ENCODE measurements at places on chromosomes 1 and 21. TPM values are rescaled to one million over a fixed set of nuclear protein-coding genes. Genes with fewer than 3 reads are reported as not detected.

LRRC53 gene
- not detected for total RNA-seq

SLC9C2 gene
- total RNA-seq, result not detected

DRAXIN gene
- 0.17 TPM for total RNA-seq

CLIC6 gene
- total RNA-seq, result 0.08 TPM

DNASE2B gene
- not detected for total RNA-seq

CCDC24 gene
- 6.7 TPM for total RNA-seq

MTARC1 gene
- 8.3 TPM for total RNA-seq

PLA2G2D gene
- not detected for total RNA-seq

C1orf116 gene
- total RNA-seq, result 2.5 TPM

FCRL1 gene
- not detected for total RNA-seq

CTTNBP2NL gene
- 7.9 TPM for total RNA-seq

SYNC gene
- 10.8 TPM for total RNA-seq

ORC1 gene
- 20.3 TPM for total RNA-seq

PLA2G4A gene
- total RNA-seq, result 10.9 TPM

PCAT6 gene
- 3.1 TPM for total RNA-seq

MAST2 gene
- total RNA-seq, result 23.6 TPM

CD247 gene
- total RNA-seq, result 0.15 TPM

PAX7 gene
- 0.50 TPM for total RNA-seq

CD53 gene
- not detected for total RNA-seq

RPE65 gene
- total RNA-seq, result not detected

MNDA gene
- not detected for total RNA-seq

KRTAP6-2 gene
- not detected for total RNA-seq

ZNF593OS gene
- total RNA-seq, result not detected

PTGER3 gene
- not detected for total RNA-seq

MIXL1 gene
- total RNA-seq, result not detected

MRPS6 gene
- total RNA-seq, result 51.9 TPM

CCDC185 gene
- 0.05 TPM for total RNA-seq

FAM78B gene
- total RNA-seq, result 0.38 TPM

IER5 gene
- total RNA-seq, result 43.6 TPM

FYB2 gene
- not detected for total RNA-seq

FAM177B gene
- total RNA-seq, result not detected

MGST3 gene
- total RNA-seq, result 212 TPM

MRPL39 gene
- total RNA-seq, result 36.5 TPM

DIP2A gene
- 10.9 TPM for total RNA-seq

NBPF26 gene
- 5.0 TPM for total RNA-seq

UCK2 gene
- total RNA-seq, result 111 TPM

ASPM gene
- total RNA-seq, result 30.2 TPM

LY9 gene
- total RNA-seq, result 0.09 TPM

LAMC1 gene
- total RNA-seq, result 118 TPM

FMO5 gene
- 0.34 TPM for total RNA-seq

TNFAIP8L2 gene
- total RNA-seq, result not detected

FHAD1 gene
- total RNA-seq, result 0.68 TPM

SHE gene
- total RNA-seq, result not detected

DEPDC1 gene
- 13.1 TPM for total RNA-seq

UBE2Q1 gene
- 67.4 TPM for total RNA-seq

CLDN17 gene
- total RNA-seq, result not detected

CXADR gene
- total RNA-seq, result 8.2 TPM

AADACL3 gene
- total RNA-seq, result not detected

Measured in A549 treated with DMSO at 1 μM for 4 hours (cell line).